ENCODE measurements at places on chromosomes 7 and 10.

DNA sequence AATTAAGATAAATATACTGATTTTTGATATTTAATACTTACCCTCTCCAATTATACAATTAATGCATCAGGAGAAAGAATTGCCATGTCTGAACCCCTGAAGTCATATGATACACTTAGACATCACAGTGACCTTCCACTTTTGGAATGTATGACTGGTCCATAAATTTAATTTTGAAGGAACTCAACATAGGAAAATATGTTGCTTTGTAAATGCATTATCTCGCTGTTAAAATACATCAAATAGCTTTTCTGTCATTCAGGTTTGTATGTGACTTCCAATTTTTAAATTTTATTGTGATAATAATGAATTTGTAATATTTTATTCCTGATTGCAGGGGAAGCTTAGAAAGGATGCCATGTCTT is 631.9 kb upstream of the ANKRD30A start:
- DNase-seq: peak; percentile 51

GRCh38 chr10:120713573-120714205 is 137.5 kb upstream of the WDR11 start:
- no peak for DNase-seq

DNA sequence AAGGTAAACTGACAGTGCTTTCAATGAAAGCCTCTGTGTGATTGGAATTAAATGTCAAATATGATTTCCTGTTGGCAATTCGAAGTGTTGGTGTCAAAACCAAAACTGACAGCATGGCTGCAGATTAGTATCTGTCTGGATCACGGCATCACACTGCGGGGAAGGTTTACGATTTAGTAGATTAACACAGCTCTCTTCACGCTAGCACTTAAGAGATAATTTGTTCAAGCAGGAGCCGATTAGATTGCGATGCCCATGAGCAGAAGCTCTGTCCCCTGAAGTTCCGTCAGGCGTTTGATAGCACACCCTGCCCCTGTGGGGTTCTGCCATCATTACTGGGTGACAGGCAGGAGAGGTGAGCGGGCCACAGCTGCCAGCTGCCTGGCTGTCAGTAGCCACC is 279.5 kb upstream of the AUTS2 start:
- DNase-seq: no peak

DNA sequence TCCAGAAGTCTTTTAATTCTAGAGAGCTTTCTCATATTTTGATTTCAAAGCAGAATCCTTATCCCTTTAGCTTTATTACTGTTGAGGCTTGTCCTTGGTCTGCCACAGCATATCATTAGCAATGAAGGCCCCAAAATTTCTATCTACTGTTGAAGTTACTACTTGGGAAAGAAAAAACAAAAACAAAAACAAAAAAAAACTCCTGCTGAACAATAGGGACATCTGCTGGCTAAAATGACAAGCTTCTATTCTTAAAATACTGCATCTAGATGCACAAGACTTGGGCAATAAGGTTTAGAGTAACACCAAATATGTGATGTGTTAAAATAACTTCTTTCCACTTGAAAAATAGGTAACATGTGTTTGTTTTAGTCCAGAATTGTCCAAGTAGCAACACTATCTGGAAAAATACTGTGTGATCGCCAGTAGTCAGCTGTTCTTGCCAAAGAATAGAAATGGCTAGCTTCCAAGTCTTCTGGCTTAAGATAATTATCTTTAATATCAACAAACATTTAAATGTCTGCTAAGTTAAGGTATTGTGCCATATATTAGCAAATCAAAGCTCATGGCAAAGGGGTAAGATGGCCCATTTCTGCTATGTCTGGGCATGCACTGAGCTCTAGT is 3.8 kb upstream of the DMTF1 start:
- no peak for DNase-seq

DNA sequence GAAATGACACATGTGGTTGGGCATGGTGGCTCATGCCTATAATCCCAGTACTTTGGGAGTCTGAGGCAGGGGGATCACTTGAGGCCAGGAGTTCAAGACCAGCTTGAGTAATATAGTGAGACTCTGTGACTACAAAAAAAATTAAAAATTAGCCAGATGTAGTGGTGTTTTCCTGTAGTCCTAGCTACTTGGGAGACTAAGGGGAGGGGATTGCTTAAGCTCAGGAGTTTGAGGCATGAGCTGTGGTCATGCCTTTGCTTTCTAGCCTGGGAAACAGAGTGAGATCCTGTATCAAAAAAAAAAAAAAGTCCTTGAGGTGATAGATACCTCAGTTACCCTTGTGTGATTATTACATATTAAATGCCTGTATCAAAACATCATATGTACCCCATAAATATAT is 116.7 kb downstream of the SLC25A40 start:
- DNase-seq: no peak

- no peak for DNase-seq
Observed at GRCh38 chr10:111429288-111430028, 352.6 kb downstream of the ADRA2A start.

DNA sequence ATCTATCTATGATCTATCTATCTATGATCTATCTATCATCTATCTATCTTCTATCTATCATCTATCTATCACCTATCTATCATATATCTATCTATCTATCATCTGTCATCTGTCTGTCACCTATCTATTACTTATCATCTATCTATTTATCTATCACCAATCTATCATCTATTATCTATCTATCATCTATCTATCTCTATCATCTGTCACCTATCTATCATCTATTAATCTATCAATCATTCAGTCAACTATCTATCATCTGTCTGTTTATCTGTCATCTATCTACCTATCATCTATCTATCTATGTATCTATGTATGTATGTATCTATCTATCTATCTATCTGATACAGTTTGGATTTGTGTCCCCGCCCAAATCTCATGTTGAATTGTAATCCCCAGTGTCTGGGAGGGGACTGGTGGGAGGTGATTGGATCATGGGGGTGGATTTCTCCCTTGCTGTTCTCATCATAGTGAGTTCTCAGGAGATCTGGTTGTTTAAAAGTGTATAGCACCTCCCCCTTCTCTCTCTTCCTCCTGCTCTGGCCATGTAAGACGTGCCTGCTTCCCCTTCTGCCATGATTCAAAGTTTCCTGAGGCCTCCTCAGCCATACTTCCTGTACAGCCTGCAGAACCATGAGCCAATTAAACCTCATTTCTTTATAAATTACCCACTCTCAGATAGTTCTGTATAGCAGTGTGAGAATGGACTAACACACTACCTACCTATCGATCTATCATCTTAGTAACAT is 37.6 kb downstream of the NPTX2 start:
- no peak for DNase-seq

- DNase-seq: no peak
Observed at GRCh38 chr7:2665359-2665791, 22.6 kb upstream of the AMZ1 start.

GRCh38 chr10:93854975-93855374 is 38.8 kb upstream of the SLC35G1 start:
- no peak for DNase-seq

DNA sequence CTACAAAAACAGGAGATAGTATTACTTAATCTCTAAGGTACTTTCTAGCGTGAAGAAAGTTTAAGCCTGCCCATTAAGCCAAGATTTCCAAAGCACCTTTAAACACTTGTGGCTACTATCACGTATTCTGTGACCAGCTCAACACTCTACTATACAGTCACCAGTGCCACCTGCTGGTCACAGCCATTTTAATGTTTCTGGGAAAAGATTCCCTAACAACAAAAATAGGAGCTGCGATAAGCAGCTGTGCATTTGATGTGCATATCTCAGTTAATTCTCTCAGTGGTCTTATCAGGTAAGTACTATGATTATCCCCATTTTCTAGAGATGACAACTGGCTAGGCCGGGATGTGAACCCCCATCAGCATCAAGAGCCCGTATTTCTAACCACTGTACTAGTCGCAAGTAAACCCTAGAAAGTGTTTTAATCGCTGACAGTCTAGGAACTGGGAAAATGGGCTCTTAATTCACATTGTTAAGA is 860 bp downstream of the SEC31B start:
- DNase-seq: peak; percentile 69

GRCh38 chr7:112721366-112721765 is 68.8 kb downstream of the TMEM168 start:
- DNase-seq: no peak

DNA sequence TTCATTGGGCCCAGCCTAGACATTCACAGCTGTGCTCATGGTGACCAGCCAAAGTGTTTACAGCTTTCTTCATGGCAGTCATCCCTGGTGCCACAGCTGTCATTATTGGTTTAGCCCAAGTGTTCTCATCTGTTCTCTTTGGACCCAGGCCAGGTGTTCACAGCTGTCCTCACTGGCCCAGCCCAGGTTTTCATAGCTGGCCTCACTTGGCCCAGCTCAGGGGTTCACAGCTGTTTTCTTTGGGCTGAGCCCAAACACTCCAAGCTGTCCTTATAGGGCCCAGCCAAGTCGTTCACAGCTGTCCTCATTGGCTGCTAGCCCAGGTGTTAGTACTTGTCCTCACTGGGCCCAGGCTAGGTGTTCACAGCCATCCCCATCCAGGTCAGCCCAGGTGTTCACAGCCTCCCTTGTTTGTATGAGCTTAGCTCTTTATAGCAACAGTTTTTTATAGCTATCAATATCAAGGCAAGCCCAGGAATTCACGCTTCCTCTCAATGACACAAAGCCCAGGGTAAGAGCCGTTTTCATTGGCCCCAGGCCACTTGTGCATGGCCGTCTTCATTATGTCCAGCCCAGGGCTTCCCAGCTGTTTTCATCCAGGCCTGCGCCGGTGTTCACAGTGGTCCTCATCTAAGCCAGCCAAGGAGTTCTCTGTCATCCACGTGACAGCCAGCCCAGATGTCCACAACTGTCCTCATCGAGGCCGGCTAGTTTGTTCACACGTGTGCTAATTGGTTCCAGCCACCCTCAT is 11.6 kb downstream of the FRG2B start:
- no peak for DNase-seq

DNA sequence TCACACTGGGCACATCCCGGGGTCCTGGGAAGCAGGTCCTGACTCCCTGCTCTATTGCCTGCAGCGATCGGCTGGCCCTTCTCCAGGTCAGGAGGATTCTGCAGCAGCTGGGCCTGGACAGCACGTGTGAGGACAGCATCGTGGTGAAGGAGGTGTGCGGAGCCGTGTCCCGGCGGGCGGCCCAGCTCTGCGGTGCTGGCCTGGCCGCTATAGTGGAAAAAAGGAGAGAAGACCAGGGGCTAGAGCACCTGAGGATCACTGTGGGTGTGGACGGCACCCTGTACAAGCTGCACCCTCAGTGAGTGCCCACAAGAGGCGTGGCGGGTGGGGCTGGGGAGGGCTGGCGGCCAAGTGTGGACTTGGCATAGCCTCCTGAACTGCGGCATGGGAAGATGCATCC is 12.8 kb upstream of the HK1 start:
- DNase-seq: no peak

- DNase-seq: no peak
Observed at GRCh38 chr10:93672022-93672678, 30.2 kb downstream of the FRA10AC1 start.

GRCh38 chr7:129184981-129185670 is 3.3 kb upstream of the SMO start:
- no peak for DNase-seq

DNA sequence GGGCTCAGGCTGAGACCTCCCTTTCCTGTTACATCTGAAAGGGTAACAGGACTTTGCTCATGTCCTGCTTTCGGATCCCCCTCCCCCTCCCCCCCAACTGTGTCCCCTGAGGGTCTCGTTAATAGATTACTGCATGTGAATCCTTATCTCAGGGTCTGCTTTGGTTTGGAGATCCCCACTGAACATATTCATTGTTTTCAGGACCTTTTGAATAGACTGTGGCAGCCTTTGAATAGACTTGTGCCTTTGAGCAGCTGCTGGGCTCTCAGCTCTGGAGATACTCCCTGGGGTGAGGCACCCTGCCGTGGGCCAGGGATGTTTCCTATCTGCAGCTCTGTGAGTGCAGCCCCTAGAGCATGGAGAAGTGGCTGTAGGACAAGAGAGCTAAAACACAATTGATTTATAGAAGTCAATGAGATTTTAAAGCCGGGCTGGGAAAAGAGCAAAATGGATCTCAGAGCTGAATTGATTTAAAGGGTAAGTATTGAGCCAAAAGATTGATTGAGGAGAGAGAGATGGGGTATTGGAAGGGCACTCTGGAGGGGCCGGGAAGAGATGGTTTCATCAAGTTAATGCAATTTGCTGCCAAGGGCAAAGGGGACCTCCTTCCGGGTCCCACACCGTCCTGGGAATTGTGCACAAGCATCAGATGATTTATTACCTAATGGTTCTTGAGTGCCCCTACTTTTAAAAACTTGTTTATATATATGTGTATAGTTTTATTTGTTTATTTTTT is 9.9 kb downstream of the ARHGAP22 start:
- DNase-seq: no peak

DNA sequence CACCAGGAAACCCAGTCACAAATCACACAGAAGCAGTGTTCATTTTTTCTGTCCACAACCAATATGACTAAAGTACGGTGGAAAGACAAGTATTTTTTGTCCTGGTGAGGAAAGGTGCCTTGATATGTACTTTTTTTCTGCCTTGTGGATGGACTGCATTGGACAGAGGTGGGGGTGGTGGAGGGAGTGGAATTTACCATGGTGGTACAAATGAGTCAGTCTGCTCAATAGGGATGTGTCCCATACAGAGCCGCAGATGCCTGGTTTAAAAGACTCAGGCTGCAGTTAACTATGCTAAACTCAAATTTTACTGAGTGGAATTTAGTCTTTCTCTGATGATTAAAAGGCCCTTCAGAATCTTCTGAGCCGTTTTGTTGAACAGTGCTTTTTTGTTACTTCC is 674.5 kb upstream of the GALNT17 start:
- DNase-seq: no peak

DNA sequence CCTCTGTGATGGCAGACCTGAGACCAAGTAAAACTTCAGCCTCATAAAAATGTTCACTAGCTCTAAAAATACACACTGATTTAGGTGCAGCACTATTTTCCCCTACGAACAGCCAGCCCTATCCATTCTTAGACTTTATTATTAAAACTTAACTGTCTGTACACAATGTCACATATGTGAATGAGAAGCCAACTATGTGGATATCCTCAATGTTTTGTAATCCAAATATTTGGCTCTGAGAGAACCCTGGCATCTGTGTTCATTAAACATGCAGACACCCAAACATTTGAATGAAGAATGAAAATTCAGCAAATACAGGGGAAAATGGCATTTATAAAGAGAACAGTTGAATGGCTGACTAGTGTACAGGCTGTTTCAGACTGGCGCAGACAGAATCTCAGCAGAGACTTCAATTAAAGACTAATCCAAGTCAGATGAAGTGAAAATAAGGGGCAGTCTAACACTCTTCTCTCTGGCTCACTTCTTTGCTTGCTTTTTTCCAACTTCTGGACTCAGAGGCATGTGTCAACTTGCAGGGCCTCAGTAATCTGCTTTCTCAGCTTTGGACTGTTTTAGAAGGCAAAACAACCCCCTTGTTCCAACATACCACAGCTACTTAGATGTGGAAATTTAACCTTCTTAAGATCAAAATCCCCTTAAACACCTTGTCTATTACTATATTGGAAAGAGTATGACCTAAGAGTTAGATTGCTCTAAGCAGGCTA is 47.4 kb upstream of the FAM180A start:
- no peak for DNase-seq

GRCh38 chr10:94108200-94108599 is 114.5 kb downstream of the PLCE1 start:
- no peak for DNase-seq

GRCh38 chr10:30096564-30096963 is 37.2 kb upstream of the JCAD start:
- no peak for DNase-seq

Measured in HTR-8/SVneo (cell line).